ENCODE measurements at places on chromosomes 6 and 20.

- no peaks in the 10 kb centered on the region for H3K27me3 ChIP-seq
- no peak overlapping the region for H3K27ac ChIP-seq
- no peak overlapping the region for H3K4me3 ChIP-seq
Measured at GRCh38 chr6:12371151-12371550, 81.0 kb downstream of the EDN1 start.

GRCh38 chr6:48978016-48978415, 485.0 kb downstream of the MMUT start:
- H3K4me1 ChIP-seq: no peaks in the 10 kb centered on the region
- no peak for DNase-seq
- H3K4me3 ChIP-seq: no peak overlapping the region
- H3K27me3 ChIP-seq: no peaks in the 10 kb centered on the region
- no peak overlapping the region for H3K27ac ChIP-seq

DNA sequence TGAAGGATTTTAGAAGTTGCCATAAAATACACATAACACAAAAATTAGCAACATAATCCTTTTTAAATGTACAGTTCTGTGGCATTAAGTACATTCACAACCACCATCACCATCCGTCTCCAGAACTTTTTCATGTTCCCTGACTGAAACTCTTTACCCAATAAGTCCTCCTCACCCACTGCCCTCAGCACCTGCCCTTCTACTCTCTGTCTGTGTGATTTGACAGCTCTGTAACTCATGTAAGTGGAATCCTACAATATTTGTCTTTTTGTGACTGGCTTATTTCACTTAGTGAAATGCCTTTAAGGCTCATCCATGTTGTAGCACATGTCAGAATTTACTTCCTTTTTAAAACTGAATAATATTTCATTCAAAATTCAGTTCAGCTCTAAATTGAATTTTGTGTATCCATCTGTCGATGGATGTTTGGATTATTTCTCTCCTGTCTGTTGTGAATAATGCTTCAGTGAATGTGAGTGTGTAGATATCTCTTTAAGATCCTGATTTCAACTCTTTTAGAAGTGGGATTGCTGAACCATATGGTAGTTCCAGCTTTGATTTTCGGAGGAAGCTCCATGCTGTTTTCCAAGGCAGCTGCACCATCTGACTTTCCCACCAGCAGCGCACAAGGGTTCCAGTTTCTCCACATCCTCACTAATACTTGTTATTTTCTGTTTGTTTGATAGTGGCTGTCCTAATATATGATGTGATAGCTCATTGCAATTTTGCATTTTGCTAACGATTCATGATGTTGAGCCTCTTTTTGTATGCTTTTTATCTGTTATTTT, 4.2 kb downstream of the ENTPD6 start:
- H3K4me3 ChIP-seq: no peak overlapping the region
- H3K4me1 ChIP-seq: no peaks in the 10 kb centered on the region
- DNase-seq: no peak
- no peaks in the 10 kb centered on the region for H3K27me3 ChIP-seq
- H3K36me3 ChIP-seq: no peaks in the 10 kb centered on the region

GRCh38 chr6:79733388-79733787, 102.3 kb downstream of the SH3BGRL2 start:
- DNase-seq: no peak
- no peaks in the 10 kb centered on the region for H3K4me1 ChIP-seq
- no peak overlapping the region for H3K27ac ChIP-seq
- H3K27me3 ChIP-seq: no peaks in the 10 kb centered on the region

DNA sequence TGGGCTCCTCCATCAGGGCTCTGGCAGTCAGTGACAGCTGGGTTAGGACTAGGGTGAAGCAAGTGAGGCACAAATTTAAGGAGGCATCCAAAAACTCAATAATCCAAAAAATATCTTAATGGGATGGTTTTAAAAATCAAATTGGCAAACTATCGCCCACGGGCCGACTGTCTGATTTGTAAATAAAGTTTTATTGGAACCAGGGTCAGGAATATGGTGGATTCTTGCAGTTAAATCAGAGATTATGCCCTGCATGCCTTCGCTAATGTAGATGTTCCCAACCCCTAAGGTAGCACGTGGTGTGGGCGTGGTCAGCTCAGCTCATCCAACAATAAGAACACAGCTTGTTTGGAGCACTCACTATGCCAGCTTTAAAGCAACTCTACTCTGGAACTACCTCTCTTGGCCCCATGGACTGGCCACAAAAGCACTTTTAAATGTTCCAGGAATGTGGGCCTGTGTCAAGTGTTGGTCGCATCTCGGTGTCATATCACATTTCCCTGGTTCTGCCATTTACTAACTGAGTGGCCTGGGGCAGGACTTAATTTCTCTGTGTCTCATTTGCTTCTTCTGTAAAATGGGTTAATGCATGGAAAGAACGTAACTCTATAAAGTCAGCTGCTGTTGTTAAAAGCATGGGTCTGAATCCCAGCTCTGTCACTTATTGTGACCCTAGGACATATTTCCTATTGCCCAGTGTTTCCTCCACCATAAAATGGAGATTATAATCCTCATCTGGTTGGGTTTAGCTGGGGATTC, 7.0 kb downstream of the TP53RK start:
- no peaks in the 10 kb centered on the region for H3K27me3 ChIP-seq
- H3K36me3 ChIP-seq: peaks cover 11% of the 10 kb centered on the region
- no peak overlapping the region for H3K4me3 ChIP-seq
- H3K27ac ChIP-seq: no peak overlapping the region

DNA sequence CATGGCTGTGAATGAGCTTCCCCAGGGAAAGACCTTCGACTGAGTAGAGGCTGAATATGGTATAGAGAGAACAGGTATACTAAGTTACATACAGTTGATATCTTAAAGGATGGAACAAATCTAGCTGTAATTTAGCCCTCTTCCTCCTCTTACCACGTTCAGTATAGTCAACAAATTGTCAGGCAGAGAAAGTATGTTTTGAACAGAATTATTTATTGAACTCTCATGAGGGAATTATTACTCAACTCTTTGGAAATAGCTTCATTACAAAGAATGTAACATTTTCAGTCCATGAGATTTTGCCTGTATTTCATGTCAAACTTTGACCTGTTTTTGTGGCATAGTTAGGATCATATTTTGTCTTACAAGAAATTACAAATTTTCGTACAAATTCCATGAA, 63.0 kb downstream of the SH3BGRL2 start:
- H3K4me1 ChIP-seq: no peaks in the 10 kb centered on the region
- no peak overlapping the region for H3K27ac ChIP-seq
- H3K4me3 ChIP-seq: no peak overlapping the region

DNA sequence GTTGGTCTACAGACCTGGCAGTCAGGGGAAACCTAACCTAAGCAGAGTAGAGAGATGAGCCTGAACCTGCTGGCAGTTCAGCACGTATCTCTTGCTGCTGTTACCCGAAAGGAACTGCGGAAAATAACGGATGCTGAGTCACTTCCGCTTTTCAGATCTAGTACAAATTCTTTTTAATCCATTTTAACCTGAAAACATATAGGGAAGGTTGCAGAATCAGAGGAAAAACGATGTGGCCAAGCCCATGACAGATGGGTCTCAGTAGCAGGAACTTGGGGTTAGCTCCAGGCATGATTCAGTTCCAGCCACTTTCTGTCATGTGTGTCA, 351.9 kb upstream of the PRND start:
- H3K36me3 ChIP-seq: no peaks in the 10 kb centered on the region
- peaks cover 7% of the 10 kb centered on the region for H3K4me1 ChIP-seq
- H3K4me3 ChIP-seq: no peak overlapping the region
- no peaks in the 10 kb centered on the region for H3K27me3 ChIP-seq
- no peak overlapping the region for H3K27ac ChIP-seq

GRCh38 chr6:142746524-142746923, 198.5 kb downstream of the HIVEP2 start:
- H3K4me3 ChIP-seq: no peak overlapping the region
- no peaks in the 10 kb centered on the region for H3K36me3 ChIP-seq
- no peaks in the 10 kb centered on the region for H3K4me1 ChIP-seq
- no peak for DNase-seq
- no peaks in the 10 kb centered on the region for H3K27me3 ChIP-seq

DNA sequence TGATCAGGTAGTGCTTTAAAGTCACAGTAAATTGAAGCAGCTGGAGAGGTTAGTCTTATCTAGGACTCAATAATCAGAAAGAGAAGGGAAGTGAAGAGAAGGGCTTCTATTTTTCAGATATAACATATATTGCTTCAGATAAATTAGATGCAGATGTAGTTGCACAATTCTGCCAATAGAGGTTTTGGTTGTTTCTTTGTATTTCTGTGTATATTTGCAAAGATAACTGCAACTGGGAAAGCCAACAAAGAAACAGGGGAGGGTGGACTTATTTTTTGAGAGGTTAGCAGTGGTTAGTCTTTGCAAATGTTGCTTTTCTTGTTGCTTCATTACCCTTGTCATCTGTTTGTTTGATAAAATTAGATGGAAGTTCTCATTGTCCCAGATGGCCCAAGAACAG, 106.6 kb downstream of the ADGRG6 start:
- no peaks in the 10 kb centered on the region for H3K36me3 ChIP-seq
- no peaks in the 10 kb centered on the region for H3K4me1 ChIP-seq
- no peak for DNase-seq
- H3K27ac ChIP-seq: no peak overlapping the region
- H3K27me3 ChIP-seq: no peaks in the 10 kb centered on the region

- DNase-seq: no peak
- no peaks in the 10 kb centered on the region for H3K36me3 ChIP-seq
- H3K27me3 ChIP-seq: no peaks in the 10 kb centered on the region
- no peak overlapping the region for H3K4me3 ChIP-seq
- H3K27ac ChIP-seq: no peak overlapping the region
Measured at GRCh38 chr20:44219791-44220190, 9.2 kb upstream of the OSER1 start.

GRCh38 chr20:39778847-39779604, 816.9 kb downstream of the DHX35 start:
- H3K27ac ChIP-seq: no peak overlapping the region
- no peaks in the 10 kb centered on the region for H3K36me3 ChIP-seq
- H3K4me1 ChIP-seq: no peaks in the 10 kb centered on the region
- no peaks in the 10 kb centered on the region for H3K27me3 ChIP-seq
- H3K4me3 ChIP-seq: no peak overlapping the region

DNA sequence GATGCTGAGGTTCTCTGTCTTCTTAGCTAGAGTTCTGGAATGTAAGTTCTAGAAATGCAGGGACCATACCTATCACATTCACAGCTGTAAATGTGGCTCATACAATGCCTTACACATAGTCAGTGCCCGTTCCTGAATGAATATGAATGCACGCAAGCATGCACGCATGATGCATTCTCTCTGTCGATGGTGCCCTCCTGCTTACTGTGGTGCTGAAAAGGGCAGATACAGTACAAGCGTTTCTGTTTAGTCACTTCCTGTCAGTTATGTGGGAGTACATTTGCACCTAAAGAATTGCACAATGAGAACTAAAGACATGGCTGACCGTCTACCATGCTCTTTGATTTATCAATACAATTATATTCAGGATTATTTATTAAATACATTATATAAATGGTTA, 152.2 kb upstream of the SOX4 start:
- no peak for DNase-seq
- no peaks in the 10 kb centered on the region for H3K36me3 ChIP-seq
- no peak overlapping the region for H3K27ac ChIP-seq
- H3K4me1 ChIP-seq: no peaks in the 10 kb centered on the region
- no peaks in the 10 kb centered on the region for H3K27me3 ChIP-seq
- no peak overlapping the region for H3K4me3 ChIP-seq

- no peak overlapping the region for H3K27ac ChIP-seq
- H3K36me3 ChIP-seq: peaks cover 38% of the 10 kb centered on the region
- no peaks in the 10 kb centered on the region for H3K27me3 ChIP-seq
- DNase-seq: no peak
- no peak overlapping the region for H3K4me3 ChIP-seq
Measured at GRCh38 chr6:32114796-32115195, 5.7 kb upstream of the TNXB start.

DNA sequence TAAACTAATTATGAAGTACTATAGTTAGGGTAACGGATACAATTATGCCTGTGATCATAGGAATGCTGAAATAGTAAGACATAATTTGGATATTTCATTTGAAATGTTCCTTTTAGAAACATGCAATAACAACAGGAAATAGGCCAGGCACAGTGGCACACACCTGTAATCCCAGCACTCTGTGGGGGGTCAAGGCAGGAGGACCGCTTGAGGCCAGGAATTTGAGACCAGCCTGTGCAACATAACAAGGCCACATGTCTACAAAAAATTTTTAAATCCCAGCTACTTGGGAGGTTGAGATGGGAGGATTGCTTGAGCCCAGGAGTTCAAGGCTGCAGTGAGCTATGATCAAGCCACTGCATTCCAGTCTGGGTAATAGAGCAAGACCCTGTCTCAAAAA, 25.7 kb upstream of the MYO6 start:
- H3K4me1 ChIP-seq: no peaks in the 10 kb centered on the region
- no peak for DNase-seq
- H3K36me3 ChIP-seq: no peaks in the 10 kb centered on the region
- no peaks in the 10 kb centered on the region for H3K27me3 ChIP-seq
- H3K27ac ChIP-seq: no peak overlapping the region
- no peak overlapping the region for H3K4me3 ChIP-seq

GRCh38 chr6:140586426-140587061, 1212.1 kb upstream of the CITED2 start:
- DNase-seq: no peak
- H3K27me3 ChIP-seq: no peaks in the 10 kb centered on the region
- H3K27ac ChIP-seq: no peak overlapping the region
- H3K4me1 ChIP-seq: no peaks in the 10 kb centered on the region

DNA sequence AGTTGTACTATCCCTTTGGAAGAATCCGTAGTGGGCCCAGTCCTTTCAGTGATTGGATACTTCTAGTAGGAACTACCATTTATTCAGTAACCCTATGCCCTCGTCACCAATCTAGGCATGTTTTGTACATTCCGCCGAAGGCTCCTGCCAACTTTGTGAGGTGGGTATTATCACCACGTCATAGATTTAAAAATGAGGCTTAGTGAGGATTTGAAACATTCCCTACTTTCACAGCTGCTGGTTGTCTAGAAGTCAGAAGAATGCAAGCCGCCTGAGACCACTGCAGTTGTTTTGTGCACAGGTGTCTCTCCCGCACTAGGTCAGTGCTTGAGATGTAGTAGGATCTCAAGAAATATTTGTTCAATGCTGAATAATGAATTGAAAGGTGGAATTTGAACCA, 32.6 kb downstream of the ENPP1 start:
- DNase-seq: no peak
- no peaks in the 10 kb centered on the region for H3K4me1 ChIP-seq
- no peaks in the 10 kb centered on the region for H3K36me3 ChIP-seq
- no peaks in the 10 kb centered on the region for H3K27me3 ChIP-seq

DNA sequence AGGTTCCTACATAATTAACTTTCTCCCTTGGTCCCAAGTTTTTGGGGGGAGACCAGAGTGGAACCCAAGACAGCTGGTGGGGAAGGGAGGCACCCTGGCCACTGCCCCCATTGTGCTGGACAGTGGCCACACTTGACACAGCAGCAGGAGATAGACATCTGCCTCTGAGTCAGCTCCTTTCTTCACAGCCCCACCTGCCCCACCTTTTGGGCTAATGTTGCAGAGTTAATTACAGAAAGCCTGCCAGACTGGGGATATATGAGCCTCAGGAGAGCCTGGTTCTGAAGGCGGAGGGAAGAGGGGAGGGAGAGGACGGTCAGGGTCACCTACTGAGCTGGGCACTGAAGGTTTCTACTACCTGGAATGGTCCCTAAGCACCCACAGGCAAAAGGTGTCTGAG, 50.6 kb downstream of the MAFB start:
- H3K4me3 ChIP-seq: no peak overlapping the region
- DNase-seq: peak; percentile 50
- H3K27ac ChIP-seq: no peak overlapping the region
